PC-3 (cell line): ENCODE measurements at places on chromosomes 7 and 10. TPM values are rescaled to one million over a fixed set of nuclear protein-coding genes. Genes with fewer than 3 reads are reported as not detected.

GRCh38 chr10:128877936-128878335 is 589.1 kb upstream of the MGMT start:
- DNase-seq, result no peak
- H3K4me3 ChIP-seq, result no peak overlapping the region
- H3K4me1 ChIP-seq, result no peaks in the 10 kb centered on the region
- H3K36me3 ChIP-seq, result no peaks in the 10 kb centered on the region
- H3K27ac ChIP-seq, result no peak overlapping the region
- H3K27me3 ChIP-seq, result no peaks in the 10 kb centered on the region

DNA sequence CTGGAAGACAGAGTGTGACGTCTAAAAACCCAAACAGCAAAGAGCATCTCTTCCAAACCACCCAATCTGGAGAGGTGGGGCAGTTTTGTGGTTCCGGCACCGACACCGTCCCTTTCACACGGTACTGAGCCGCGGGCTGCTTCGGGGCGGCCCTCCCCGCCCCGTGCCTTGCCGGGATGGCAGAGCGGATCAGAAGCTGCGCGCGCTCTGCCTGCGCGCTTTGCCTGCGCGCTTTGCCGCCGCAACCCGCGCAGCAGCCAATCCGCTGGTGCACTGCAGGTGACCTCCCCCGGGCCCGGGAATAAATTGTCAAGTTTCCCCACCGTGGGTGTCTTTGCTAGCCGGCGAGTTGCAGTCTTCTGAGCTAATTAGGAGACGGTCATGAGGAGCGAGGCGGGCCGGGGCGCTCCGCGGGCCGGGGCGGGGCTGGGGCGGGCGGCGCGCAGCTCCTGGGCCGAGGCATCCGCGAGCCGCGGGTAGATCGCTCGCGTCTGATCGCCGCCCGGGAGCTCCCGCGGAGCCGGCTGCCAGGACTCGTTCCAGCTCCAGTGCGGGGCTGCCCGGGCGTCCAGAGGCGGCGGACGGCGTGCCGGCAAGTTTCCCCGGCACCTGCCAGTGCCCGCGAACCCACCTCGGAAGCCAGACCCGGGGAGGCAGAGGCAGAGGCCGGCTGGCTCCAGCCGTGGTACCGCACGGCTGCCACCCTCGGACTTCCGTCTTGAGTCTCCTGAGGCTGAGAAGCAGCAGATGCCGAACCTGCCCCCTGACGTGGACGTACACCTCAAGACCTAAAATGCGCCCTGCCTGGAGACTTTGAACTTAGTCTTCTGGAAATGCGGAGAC is 536.0 kb upstream of the GALNT17 start:
- no peak overlapping the region for H3K4me3 ChIP-seq
- H3K27me3 ChIP-seq, result no peaks in the 10 kb centered on the region
- no peak for DNase-seq
- H3K4me1 ChIP-seq, result no peaks in the 10 kb centered on the region

DNA sequence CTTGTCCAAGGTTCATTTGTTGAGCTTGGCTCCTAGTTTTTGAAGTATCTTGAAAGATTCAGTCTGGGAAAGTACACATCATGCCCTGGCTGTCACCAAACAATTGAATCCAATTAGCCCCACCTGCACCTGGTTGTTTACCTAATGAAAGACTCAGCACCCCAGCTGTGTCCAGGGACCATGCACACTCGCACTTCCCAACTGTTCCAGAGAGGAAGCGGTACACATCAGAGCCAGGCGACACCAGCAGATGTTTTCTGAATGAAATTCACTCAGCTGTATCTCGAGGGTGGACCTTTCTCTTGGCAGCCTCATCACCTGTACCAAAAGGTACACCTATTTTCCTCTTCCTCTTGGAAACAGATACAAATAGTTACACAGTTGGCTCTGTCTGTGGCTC is 216.4 kb upstream of the LRGUK start:
- no peak overlapping the region for H3K4me3 ChIP-seq
- H3K4me1 ChIP-seq, result peaks cover 14% of the 10 kb centered on the region
- H3K27ac ChIP-seq, result no peak overlapping the region

GRCh38 chr10:125329056-125329455 is 168.7 kb upstream of the CTBP2 start:
- no peak overlapping the region for H3K4me3 ChIP-seq
- no peaks in the 10 kb centered on the region for H3K36me3 ChIP-seq
- no peak for DNase-seq
- no peaks in the 10 kb centered on the region for H3K27me3 ChIP-seq
- no peak overlapping the region for H3K27ac ChIP-seq

GRCh38 chr7:23276376-23276775 is 22.8 kb upstream of the MALSU1 start:
- DNase-seq, result peak; percentile 23
- H3K4me3 ChIP-seq, result no peak overlapping the region
- no peaks in the 10 kb centered on the region for H3K27me3 ChIP-seq

GRCh38 chr10:72080042-72080975 is 8.0 kb downstream of the SPOCK2 start:
- H3K4me3 ChIP-seq, result no peak overlapping the region
- H3K36me3 ChIP-seq, result no peaks in the 10 kb centered on the region
- H3K27me3 ChIP-seq, result no peaks in the 10 kb centered on the region
- H3K27ac ChIP-seq, result no peak overlapping the region

DNA sequence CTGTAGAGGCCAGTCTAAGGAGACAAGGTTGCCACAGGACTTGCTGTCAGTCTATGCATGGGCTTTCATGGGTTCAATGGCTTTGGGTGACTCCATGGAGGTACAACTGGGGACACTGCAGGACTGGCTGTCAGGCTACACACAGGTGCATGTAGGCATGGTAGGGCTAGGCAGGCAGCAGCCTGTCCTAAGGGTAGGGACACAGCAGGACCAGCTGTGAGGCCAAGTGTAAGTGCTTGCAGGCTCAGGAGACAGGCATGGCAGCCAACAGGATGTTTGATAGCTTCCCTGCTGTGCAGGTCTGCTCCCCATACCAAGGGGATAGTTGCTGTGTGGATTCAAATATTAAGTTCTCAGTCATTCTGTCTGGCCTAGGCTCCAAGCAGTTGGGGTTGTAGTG is 181.0 kb upstream of the NPY start:
- no peak for DNase-seq
- no peak overlapping the region for H3K27ac ChIP-seq
- no peaks in the 10 kb centered on the region for H3K4me1 ChIP-seq
- H3K36me3 ChIP-seq, result no peaks in the 10 kb centered on the region

DNA sequence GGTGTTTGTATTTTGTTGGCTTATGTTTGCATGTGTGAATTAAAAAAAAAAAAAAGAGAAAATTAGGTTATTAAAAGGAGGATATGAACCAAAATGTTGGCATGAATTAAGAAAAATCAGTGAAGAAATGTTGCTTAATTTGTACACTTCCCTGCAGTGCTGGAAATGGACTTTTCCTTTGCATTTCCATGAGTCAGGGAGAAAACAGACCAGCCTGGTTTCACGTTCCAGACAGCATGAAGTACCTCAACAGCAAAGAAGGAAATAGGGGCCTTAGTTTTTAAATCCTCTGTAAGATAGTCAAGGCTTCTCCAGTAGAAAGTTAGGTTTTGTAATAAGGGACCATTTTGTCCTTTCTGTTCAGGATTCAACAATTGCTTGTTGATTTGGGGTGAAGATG is 159.7 kb downstream of the CELF2 start:
- no peak overlapping the region for H3K4me3 ChIP-seq
- DNase-seq, result no peak
- H3K27ac ChIP-seq, result no peak overlapping the region
- H3K27me3 ChIP-seq, result peaks cover 21% of the 10 kb centered on the region
- no peaks in the 10 kb centered on the region for H3K4me1 ChIP-seq

DNA sequence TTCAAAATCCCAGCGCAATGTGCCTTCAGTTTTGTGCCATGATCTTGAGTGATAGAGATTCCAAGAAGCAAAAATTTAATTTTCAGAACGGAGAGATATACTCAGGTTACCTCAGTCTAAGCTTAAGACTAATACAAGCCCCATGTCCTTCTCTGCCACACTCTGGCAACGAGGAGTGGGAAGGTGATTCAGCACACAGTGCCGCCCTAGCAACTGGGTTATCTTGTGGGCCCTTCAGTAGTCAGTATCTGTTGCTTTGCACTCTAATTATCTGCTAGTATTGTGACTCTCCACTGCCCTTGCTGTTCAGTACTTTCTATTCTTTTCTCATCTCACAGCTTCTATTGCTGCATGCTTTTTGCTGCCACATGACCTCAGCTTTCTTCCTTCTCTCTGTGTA is 39.2 kb upstream of the MKLN1 start:
- no peaks in the 10 kb centered on the region for H3K27me3 ChIP-seq
- no peaks in the 10 kb centered on the region for H3K4me1 ChIP-seq
- no peak for DNase-seq
- H3K36me3 ChIP-seq, result no peaks in the 10 kb centered on the region

DNA sequence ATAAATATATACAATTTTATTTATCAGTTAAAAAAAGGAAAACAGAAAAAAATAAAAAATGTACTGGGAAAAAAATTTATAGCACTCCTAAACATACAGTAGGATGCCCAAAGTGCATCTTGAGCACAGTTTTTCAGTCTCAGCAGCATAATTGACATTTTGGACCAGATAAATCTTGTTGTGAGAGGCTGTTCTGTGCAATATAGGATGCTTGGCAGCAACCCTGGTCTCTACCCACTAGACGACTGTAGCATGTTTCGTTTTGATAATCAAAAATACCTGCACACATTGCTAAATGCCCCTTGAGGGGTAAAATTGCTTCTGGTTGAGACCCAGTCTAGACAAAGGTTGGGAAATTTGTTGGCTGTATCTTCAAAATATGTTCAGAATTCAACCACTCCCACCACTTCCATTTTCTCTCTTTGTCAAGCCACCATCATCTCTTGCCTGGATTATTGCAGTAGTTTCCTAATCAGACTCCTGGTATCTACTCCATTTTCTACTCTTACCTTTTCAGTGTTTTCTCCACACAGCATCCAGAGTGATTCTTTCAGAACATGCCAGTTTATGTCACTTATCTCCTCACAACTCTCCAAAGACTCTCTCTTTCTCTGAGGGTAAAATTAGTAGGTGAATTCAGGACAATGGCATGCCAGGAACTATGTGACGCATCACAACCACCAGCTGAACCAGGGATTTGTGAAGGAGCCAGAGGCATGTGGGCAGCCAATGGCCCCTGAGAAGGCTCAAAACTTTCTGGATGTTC is 91.4 kb downstream of the GPR85 start:
- H3K27me3 ChIP-seq, result no peaks in the 10 kb centered on the region
- no peak overlapping the region for H3K4me3 ChIP-seq
- DNase-seq, result peak; percentile 50
- H3K36me3 ChIP-seq, result no peaks in the 10 kb centered on the region
- H3K27ac ChIP-seq, result no peak overlapping the region
- H3K4me1 ChIP-seq, result peaks cover 5% of the 10 kb centered on the region; the same call in 1 of the 2 replicates

GRCh38 chr7:31873816-31874597 is 187.0 kb downstream of the PPP1R17 start:
- H3K27me3 ChIP-seq, result no peaks in the 10 kb centered on the region
- H3K27ac ChIP-seq, result no peak overlapping the region
- no peak overlapping the region for H3K4me3 ChIP-seq
- no peak for DNase-seq
- no peaks in the 10 kb centered on the region for H3K36me3 ChIP-seq

DNA sequence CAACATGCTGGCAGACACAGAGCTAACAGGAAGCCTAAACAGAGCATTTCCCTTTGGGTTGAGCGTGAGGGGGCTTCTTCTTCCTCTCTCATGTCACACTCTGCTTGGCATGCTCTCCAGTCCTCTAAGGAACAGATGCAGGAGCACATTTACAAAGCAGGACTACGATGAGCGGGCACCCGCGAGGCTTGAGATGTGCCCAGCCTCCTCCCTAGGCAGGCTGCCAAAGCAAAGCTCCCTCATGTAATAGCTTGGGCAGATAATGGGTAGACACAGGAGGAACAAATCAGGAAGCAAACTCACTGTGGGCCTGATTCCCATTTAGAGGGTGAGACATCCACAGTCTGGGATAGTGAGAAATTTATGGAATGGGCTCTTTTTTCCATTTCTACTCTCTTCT is 519.1 kb downstream of the NRG3 start:
- no peak overlapping the region for H3K4me3 ChIP-seq
- no peak for DNase-seq
- H3K4me1 ChIP-seq, result no peaks in the 10 kb centered on the region

DNA sequence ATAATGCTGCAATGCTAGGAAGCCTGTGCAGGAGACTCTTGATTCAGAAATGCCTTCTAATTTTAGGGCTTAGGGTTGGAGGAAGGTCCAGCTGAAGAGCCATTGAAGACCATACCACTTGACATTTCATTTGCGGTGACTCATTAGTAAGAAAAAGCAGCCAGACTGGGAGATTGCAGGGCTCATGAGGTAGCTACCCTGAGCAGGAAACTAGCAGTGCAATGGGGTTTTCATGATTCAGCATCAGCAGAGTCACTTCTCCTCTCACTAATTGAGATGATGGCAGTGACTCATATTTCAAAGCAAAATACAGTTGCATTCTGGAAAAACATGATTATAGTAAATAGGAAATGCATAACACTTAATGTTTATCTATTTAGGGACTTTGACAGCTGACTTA is 434.1 kb downstream of the DNAJB9 start:
- no peaks in the 10 kb centered on the region for H3K4me1 ChIP-seq
- DNase-seq, result no peak
- H3K4me3 ChIP-seq, result no peak overlapping the region
- no peak overlapping the region for H3K27ac ChIP-seq
- H3K36me3 ChIP-seq, result no peaks in the 10 kb centered on the region
- no peaks in the 10 kb centered on the region for H3K27me3 ChIP-seq

DNA sequence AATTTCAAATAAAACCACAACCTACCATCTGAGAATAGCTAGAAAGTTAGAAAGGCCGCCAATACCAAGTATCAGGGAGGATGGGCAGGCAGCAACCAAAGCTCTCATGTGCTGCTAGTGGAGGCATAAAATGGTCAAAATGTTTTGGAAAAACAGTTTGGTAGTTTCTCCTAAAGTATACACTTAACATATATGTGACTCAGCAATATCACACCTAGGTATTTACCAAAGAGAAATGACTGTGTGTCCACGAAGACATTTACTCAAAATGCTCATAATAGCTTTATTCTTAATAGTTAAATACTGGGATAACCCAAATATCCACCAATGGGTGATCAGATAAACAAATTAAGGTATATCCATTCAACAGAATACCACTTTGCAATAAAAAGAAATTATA is 14.3 kb downstream of the RHEB start:
- DNase-seq, result peak; percentile 27
- no peaks in the 10 kb centered on the region for H3K27me3 ChIP-seq
- H3K36me3 ChIP-seq, result no peaks in the 10 kb centered on the region
- H3K4me1 ChIP-seq, result peaks cover 46% of the 10 kb centered on the region
- no peak overlapping the region for H3K4me3 ChIP-seq

The LIPA gene
- total RNA-seq, result 54.4 and 55.7 TPM in 2 replicates

The DNAJC2 gene
- total RNA-seq, result 21.7 and 30.6 TPM in 2 replicates

The AKR1C8 gene
- total RNA-seq, result not detected in 2 replicates

The CPED1 gene
- 1.8 and 2.2 TPM in 2 replicates for total RNA-seq

The HOXA3 gene
- total RNA-seq, result 4.5 and 13.8 TPM in 2 replicates

The CYP2C18 gene
- total RNA-seq, result not detected in 2 replicates
